ENCODE measurements at places on chromosomes 5 and 9.
A peak's percentile ranks its signal among the peaks of the same experiment; 100 is the strongest.

DNA sequence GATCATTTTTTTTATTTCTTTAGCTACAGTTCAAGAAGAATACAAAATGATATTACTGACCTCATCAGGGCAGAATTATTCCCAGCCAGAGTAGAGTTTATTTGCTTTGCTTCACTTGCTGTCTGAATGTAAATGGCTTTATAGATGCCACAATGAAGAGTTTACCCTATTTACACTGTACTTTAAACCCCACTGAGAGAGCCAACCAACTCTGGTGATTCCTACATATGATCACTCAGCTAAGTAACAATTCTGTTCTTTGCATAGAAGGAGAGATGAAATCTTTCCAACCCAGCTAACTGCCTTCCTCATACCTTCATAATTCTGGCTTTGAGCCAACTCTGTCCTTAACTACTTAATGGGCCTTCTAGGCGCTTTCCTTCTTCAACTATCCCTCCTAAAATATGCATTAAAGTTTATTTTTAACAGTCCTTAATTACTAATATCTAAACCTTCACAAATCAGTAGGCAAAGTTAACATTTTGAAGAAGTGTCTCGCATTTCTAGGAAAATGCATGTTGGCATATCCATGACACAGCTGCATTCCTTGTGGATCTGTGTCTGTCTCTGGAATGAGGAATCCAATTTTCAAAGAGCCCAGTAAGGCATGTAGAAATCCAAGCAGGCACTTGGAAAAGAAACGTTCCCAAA, 284.8 kb upstream of the GRAMD2B start:
- DNase-seq, result no peak

GRCh38 chr9:4315582-4316215, 15.8 kb upstream of the GLIS3 start:
- DNase-seq, result peak; percentile 63

DNA sequence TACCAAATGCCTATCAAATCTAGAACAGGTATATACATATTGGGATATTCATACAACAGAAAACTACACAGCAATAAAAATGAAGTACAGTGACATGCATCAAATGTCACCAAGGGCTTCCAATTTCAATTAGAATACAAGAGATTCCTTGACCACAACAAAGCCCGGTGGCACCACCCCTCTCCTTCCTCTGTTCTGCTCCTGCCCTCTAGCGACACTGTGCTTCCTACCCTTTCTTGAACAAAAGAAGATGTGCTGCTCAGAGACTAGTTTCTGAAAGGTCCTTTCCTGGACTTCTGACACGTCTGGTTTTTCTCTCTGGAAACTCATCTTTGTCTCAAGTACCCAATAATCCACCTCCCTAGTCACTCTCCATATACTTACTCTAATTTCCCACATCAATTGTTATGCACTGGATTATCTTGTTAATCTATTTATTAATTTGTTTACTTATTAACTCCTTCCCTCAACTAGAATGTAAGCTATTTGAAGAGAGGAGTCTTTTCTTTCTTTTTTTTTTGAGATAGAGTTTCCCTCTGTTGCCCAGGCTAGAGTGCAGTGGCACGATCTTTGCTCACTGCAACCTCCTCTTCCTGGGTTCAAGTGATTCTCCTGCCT, 70.4 kb upstream of the CTSV start:
- DNase-seq, result peak; percentile 8

DNA sequence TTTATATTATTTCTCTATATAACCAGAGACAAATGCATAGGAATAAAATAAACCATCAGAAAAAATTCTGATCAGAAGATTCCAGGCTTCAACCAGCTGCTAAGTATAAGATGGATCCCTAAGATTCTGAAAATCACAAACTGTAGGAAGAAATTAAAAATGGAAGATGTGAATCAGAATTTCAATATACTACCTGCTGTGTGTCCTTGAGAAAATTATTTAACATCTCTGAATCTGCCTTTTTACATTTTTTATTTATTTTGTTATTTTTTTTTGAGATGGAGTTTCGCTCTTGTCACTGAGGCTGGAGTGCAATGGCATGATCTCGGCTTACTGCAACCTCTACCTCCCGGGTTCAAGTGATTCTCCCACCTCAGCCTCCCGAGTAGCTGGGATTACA, 187.2 kb downstream of the GNAQ start:
- no peak for DNase-seq

DNA sequence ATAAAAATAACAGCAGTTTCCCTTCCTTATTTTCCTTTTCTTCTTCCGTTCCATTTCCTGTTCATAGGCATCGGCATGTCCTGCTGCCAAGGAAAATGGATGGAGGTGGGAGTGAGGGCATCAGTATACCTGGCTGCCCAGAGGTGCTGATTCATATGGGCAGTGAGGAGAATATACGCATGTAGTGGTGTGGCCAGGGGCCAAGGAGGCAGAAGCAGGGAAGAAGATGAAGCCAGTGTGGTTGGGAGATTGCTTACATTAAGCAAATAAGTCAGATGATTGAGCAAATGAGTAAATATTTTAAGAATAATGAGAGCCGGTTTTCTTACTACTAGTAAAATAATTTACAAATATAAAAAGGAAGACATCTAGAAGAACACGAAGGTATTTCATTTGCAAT, 344.9 kb upstream of the PAPPA start:
- no peak for DNase-seq

GRCh38 chr9:121345070-121345469, 25.0 kb downstream of the STOM start:
- no peak for DNase-seq

DNA sequence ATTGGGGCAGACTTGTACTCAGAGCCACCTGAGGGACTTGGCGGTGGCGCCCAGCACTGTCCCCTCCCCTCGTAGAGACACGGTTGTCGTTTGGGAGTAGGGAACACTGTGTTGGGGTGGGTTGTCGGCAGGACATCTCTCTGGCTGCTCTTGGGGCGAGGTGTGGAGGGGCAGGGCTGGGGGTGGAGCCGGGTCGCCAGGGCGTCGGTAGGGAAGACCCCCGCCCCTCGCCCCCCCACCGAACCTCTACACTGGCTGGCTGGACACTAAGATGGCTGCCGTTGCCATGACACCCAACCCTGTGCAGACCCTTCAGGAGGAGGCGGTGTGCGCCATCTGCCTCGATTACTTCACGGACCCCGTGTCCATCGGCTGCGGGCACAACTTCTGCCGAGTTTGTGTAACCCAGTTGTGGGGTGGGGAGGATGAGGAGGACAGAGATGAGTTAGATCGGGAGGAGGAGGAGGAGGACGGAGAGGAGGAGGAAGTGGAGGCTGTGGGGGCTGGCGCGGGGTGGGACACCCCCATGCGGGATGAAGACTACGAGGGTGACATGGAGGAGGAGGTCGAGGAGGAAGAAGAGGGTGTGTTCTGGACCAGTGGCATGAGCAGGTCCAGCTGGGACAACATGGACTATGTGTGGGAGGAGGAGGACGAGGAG, 778 bp downstream of the TRIM41 start:
- DNase-seq, result peak; percentile 47

DNA sequence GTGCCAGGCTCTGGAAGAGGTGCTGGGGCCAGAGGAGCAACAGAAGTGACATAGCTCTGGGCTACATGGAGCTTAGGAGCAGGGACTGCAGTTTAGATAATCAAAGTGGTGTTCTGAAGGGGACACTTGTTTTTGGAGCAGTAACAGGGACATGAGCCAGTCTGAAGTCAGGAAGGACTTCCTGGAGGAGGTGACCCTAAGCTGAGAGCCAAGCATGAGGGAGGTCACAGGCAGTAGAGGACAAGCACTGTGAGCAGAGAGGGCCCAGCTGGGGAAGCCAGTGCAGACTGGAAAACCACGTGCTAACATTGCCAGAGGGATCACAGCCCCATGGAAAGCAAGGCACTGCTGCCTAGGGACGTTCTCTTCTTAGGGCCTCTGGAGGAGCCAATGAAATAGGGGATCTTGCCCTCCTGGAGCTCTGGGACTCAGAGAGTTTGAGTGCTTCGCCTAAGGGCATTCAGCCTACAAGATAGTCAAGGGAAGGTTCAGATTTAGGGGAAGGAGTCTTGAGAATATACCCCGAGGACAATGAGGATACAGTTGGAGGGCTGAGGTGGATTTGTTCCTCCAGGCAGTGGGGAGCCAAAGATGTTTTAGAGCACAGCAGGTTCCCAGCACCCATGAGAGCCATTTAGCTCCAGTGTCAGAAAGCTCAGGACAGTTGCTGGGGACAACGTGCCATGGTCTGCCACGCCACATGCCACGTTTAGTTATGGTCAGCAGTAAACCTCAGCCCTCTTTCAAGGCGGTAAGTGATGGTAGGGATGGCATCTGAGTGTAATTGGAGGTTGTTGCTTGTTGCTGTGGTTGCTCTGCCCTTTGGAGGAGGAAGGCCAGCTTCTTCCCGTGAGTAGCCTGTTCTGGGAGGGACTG, 40.5 kb upstream of the SH3PXD2B start:
- no peak for DNase-seq

DNA sequence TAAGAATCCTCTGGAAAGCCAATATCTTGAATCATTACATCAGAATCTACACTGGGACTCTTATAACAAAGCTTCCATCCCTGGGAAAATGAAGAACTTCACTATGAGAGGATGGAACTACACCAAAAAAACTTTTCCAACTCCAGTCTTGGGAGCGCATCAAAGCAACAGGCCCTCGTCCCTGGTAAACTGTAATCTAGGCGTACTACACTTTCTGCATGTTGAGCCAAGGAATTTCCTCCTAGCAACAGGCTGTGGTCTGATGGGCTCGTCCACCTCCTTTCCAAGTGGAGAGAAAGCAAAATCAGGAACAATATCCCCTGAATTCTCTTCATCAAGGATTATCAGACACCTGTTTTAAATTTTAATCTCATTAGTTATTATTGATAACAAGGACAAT, 94.1 kb downstream of the NFIB start:
- DNase-seq, result no peak
